ENCODE measurements at places on chromosomes 7 and 10.

- DNase-seq = peak; percentile 4
These were observed 514 bp downstream of the RNF216 start for GRCh38 chr7:5780801-5781496.

GRCh38 chr10:123148414-123149161, 652 bp downstream of the HMX2 start:
- DNase-seq = no peak

- no peak for DNase-seq
These were observed 33.9 kb upstream of the TSPAN13 start for GRCh38 chr7:16719699-16720098.

DNA sequence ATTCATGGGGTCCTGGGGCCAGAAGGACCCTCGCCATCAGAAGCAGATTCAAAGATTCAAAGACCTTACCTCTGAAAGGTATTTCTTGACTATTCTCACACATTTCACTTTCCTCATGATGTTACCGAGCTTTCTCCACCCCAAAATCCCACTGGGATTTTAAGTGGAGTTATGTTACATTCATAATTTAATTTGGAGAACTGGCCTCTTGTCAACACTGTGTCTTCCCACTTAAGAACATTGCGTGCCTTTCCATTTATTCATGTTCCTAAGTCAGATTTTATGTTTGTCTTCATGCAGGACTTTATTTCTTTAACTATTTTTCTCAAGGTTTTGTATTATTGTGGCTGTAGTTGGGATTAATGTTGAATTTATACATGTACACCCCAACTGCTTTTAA, 123.5 kb upstream of the BMPER start:
- no peak for DNase-seq

GRCh38 chr10:105121743-105122142, 480.7 kb downstream of the SORCS3 start:
- DNase-seq = no peak

DNA sequence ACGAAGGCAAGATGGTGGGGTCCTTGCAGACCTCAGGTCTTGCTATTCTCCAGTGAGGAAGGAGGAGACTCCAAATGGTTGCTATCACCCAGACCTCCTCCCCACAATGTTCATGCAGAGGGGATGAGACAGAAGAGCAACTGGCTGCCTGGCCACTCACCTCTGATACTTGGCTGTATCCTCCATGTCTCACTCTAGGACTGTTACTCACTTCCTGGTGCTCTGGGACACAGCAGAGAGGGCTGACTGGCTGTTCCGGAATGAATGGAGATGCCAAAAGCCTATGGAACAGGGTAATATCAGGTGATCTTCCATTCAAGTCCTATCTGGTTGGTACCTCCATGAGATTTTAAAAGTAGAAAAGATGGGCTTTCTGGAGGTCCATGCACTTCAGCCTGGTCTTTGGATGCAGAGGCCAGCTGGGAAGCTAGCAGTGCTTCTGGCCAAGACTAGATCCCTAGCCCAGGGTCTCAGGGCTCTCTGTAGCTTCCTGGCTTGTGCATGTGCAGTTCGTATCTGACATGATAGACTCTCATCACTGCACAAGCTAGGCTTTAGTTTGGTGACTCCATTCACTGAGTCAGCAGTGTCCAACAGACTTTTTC, 27.0 kb upstream of the ABI1 start:
- DNase-seq = no peak

DNA sequence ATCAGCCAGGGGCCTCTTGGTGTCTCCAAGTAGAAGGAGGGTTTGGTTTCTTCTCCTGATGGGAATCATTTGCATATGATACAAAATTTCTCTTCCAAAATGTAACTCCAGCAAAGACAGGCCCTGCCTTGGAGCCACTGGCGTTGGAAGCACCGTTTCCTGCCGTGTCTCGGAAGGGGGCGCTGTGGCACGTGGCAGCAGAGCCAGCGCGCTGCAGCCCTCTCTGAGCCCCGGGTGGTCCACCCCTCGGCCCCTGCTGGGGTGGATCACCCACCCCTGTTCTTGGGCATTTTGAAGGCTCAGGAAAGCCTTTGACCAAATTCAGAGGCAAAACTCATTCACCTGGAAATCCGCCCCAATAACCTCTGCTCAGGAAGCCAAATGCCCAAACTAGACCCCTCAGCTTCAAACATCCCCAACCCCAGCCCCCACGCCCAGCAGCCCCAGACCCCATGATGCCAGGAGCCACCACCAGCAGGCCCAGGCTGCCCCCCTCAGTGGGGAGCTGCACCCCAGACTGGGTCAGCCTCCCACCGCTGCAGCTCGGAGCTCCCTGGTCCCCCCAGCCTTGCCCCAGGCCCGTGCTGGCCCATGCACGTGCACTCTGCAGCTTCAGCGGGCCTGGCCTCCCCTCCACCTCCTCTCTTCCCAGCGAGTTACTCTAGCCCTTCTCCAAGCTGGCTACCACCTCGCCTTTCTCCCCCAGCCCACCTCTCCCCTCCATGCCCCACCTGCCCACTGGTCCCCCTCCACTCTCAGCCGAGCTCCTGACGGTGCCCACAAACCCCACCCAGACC, 29.5 kb upstream of the ELFN1 start:
- DNase-seq = no peak

GRCh38 chr7:122743211-122743610, 40.5 kb upstream of the RNF148 start:
- no peak for DNase-seq

DNA sequence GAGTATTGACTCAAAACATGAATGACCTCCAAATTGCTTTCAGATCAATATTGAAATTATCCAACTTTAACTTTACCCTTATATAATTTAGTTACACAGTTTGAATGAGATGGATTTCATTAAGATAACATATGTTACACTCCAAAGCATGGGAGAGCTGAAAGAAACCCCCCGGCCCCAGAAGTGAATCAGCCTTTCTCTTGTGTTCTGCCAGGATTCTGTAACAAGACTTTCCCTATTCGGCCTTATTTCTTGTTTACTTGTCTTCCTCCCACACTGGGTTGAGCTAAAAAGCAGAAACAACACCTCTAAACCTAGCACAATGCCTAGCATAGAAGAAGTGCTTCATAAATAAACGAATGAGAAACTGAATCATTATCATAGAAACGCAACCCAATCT, 224.8 kb downstream of the ADAM12 start:
- DNase-seq = no peak

DNA sequence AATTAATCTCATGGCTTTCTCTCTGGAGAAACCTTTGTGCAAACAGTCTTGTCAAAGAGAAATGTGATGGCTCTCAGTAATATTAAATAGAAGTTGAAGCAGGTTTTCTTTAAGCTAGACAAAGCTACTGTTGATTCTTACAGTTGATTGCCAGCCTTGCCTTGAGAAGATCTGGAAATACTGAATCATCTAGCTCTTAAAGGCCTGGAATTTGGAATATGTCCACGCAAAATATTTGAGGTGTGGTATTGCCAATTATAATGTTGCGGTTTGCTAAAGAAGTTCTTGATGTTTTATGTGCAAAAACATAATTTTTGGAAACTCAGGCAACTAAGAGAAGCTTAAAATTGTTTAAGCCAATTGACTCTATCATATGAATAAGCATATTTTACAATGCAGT, 371.9 kb downstream of the PHF14 start:
- no peak for DNase-seq

DNA sequence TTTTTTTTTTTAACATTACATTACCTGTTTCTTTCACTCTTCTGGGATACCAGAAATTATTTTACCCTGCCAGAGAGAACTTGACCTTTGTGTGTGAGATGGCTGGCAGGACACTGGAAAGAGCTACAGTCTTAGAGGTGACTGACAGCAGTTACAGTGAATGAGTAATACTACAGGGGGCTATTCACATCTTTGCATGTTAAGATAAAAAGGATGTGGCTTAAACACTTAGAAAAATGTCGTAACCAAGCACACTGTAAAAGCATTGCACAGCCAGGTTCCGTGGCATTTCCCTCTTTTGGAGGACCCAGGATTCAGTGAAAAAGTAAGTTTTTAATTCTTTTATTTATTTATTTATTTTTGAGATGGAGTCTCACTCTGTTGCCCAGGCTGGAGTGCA, 18.8 kb upstream of the TBC1D12 start:
- DNase-seq = no peak

GRCh38 chr10:132600416-132600815, 62.8 kb downstream of the INPP5A start:
- no peak for DNase-seq

DNA sequence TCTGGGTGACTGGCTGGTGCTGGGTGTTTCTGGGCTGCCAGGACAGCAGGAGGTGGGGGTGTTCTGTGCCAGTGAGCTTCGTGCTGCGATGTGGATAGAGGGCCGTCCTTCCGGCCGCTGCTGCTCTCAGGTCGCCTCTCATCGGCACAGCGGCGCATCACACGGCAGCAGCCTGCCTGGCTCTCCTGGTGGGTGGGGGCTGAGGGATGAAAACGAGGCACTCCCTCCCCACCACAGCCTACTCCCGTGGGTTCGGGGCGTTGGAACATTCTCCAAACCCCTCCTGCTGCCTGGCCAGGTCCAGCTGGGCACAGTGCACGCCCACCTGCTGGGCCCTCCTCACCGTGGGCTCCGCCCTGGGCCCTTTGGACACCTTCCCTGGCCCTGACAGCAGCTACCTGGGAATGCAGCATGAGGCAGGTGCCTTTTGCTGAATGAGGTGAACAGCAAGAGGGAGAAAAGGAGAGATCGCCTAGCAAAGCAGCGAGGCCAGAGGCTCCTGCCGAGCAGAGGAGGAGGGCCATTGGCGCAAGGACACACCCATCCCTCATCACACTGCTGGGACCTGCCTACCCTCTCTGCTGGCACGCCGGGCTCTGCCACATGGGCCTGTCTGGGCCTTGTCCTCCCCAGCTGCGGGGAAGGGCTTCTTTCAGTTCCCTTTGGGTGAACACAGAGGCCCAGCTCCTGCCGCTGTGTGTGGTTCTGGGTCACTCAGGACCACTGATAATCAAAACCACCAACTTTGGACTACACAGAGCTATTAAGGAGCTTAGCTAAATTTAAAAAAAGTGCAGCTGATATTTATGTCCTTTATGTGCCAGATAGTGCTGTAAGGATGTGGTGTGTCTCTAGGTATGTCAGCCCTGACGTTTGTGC, 33.4 kb downstream of the INPP5A start:
- no peak for DNase-seq

DNA sequence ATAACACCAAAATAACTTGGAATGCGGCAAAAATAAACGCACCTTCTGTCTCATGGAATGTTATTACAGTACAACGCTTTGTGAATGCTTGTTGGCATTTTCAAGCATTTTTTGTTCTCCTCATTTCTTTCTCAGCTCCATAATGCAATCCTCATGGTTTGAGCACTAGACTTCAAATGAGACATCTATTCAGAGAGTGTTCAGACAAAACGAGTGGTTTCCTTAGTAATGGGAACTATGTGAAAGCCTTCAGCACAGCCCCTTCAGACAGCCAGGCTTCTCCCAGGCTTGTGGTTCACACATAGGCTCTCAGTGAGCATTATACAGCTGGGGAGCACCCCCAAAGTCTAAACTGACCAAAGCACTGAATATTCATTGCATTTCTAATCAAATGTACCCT, 8.6 kb upstream of the LRRN3 start:
- no peak for DNase-seq

- DNase-seq = no peak
These were observed 101.8 kb upstream of the FZD1 start for GRCh38 chr7:91162436-91162835.

GRCh38 chr7:87380905-87381304, 35.4 kb downstream of the CROT start:
- DNase-seq = no peak

DNA sequence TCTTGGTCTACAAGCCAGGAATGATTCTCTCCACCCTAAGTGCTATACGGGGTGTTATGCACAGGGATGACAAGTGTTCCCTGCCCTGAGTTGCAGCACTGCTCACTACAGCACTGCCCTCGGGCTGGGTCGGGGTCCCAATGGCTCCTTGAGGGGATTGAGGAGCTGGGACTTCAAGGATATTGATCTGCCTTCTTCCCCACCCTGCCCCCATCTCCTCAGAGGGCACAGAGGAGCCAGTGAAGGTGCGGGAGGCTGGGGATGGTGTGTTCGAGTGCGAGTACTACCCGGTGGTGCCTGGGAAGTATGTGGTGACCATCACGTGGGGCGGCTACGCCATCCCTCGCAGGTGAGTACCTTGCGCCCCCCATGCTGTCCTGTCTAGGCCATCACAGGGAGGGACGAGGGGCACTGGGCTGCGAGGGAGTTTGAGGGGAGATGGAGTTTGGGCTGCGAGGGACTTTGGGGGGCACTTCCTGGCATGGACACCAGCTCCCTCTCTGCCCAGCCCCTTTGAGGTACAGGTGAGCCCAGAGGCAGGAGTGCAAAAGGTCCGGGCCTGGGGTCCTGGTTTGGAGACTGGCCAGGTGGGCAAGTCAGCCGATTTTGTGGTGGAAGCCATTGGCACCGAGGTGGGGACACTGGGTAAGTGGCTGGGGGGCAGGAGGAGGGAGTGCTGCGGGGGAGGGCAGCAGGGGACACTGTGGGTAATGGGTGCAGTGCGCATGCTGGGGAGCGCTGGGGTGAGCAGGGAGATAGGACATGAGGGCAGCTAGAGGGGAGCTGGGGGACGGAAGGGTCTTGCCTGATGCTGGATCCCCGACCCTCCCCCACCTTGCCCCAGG, 10.3 kb downstream of the FLNC start:
- no peak for DNase-seq

DNA sequence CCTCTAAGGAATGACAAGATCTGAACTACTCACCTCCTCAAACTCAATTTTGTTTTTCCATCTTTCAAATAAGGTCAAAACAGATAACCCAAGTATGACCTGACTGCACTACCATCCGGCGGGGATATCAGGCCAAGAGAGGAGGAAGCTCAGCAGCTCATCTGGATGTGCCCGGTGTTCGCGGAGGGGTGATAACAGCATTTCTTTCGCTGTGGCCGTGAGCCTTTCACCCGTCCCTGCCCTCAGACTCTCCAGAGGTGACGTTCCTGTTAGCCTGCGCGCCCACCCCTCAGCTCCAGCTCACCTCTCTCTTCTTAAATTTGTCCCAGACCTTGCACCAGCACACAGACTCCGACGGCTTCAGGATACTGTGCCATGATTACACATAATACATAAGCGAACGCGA, 526 bp downstream of the ZNF248 start:
- peak; percentile 3 for DNase-seq

DNA sequence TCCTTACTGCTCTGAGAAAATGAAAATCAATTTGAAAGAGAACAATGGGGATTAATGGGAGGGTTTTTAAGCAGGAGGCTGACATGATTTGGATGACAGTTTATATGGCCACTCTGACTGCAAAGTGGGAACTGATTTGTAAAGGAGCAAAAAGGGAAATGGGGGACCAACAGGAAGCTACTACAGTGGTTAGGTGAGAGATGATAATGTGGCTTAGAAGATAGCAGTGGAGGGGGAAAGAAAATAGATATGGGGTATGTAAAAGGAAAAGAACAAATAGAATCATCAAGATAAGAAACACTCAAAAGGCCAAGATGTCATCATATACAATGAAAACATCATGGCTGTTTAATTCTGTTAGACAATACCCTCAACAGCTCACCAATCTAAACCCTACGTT, 177.5 kb downstream of the ANK3 start:
- DNase-seq = no peak

All from stimulated activated CD8-positive, alpha-beta memory T cell treated with anti-CD3 and anti-CD28 coated beads, Interleukin-2, amount 100 ng/mL, for 1 hour (primary cell).